ENCODE measurements at places on chromosomes 13 and 19.

DNA sequence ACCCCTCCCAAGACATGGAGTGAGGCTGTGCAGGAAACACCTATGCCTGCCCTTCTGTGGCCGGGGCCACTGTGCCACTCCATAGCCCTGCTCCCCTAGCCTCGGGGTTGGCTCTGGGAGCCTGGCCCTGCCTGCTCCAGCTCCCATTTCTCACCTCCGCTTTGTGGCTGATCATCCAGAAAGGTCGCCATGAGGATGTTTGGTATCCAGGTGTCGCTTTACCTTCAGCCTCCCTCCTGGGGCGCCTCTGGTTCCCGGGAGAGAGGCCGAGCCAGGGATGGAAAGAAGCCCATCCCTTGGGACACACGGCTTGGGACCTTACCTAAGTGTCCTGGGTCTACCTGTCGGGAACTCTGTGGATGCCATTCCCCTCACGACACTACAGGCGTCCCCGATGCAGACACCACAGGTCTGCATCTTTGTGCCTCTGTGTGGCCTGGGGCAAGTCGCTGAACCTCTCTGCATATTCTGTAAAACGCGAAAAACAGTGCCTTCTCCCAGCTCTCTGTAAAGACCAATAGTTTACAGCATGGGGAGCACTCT, 3.4 kb upstream of the MCF2L start:
- no peak for DNase-seq

GRCh38 chr13:87235621-87236020, 435.6 kb upstream of the SLITRK5 start:
- DNase-seq: no peak

DNA sequence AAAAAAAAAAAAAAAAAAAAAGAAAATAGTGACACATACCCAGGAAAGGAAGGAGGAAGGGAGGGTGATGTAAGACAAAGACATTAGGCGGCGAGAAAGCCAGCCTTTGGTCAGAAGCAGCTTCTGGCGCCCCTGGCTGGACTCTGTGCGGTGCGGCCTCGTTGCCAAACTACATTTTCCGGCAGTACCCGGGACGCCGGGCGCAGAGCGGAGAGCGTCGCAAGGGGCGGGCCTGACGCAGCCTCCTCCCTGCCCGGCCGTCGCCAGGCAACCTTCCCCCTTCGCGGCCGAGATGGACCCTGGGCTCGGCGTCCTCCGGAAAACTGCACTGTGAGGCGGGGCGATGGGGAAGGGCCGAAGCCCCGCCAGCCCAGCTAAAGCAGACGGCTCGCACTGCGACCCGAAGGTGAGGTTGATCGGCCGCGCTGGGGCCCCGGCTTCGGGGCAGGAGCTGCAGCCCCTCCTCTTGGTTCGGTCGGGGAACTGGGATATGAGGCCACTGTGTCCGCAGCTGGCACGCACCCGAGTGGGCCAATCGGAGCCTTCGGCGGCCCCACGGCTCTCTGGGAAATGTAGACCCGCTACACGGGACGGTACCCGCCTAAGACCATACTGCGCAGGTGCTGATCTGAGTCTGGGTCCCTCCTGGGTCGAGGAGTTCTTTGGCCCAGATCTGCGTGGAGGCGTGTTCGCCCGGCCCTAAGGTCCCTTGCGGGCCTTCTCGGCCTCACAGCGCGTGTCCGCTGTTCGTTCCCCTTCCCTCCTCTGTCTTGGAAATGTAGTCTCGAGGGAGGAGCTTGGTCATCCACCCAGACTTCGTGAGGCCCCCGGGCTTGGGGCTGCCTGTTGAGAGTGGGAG, 2.3 kb upstream of the MZF1 start:
- peak; percentile 85 for DNase-seq

DNA sequence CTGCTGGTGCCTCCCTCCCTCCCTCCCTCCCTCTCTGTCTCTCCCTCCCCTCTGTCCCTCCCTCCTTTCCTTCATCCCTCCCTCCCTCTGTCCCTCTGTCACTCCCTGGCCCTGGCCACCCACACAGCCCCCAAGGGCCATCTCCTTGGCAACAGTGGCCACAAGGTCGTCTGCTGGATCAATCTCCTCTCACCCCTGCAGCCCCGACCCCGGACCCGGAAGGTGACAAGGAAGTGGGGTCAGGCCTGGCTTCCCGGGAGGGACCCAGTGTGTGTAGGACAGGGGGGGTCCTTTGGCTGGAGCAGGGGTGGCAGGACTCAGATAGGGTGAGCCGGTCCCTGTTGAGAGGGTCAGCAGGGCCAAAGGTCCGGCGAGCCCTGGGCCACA, 21.9 kb upstream of the TCF3 start:
- no peak for DNase-seq

DNA sequence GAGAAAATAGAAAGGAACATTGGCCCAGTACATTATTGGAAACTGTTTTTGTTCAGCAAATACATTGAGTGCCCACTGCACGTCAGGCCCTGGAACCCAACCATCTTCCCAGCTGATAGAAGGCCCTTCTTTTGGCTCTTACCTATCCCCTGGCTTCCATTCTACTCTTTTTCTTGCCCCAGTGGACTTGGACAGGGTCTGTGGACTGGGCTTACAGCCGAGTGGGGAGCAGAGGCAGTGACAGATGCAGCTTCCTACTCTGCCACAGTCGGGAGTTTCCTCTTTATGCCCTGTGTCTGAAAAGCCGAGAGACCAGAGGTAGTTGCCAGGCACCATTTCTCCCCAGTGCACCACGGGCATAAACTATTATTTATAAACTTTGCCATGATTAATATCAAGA, 70.4 kb downstream of the ARHGAP35 start:
- DNase-seq: no peak

- no peak for DNase-seq
Measured at GRCh38 chr13:66205807-66206206, 1024.3 kb downstream of the PCDH9 start.
